ENCODE measurements at places on chromosomes 1 and 21.

- DNase-seq: no peak
Observed at GRCh38 chr1:903721-904271, 19.9 kb upstream of the SAMD11 start.

DNA sequence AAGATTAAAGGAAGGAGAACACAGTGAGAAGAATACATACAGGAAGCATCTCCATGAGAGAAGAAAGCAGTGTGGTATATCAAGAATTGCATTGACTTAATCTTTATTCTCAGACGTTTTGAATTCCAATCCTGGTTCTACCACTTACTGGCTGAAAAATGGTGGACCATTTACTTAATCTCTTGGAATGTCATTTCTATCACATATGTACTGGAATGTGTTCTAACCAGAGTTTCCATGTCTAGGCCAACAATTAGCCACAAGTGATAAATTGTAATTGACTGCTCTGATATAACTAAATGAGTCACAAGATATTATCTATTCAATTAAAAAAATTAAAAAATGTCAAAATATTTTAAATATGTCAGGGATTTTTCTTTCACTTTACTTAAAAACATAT, 626.1 kb downstream of the PTPRC start:
- no peak for DNase-seq

GRCh38 chr1:240503558-240503957, 108.4 kb downstream of the GREM2 start:
- no peak for DNase-seq

- no peak for DNase-seq
Observed at GRCh38 chr1:25735956-25736529, 64.0 kb upstream of the SELENON start.

DNA sequence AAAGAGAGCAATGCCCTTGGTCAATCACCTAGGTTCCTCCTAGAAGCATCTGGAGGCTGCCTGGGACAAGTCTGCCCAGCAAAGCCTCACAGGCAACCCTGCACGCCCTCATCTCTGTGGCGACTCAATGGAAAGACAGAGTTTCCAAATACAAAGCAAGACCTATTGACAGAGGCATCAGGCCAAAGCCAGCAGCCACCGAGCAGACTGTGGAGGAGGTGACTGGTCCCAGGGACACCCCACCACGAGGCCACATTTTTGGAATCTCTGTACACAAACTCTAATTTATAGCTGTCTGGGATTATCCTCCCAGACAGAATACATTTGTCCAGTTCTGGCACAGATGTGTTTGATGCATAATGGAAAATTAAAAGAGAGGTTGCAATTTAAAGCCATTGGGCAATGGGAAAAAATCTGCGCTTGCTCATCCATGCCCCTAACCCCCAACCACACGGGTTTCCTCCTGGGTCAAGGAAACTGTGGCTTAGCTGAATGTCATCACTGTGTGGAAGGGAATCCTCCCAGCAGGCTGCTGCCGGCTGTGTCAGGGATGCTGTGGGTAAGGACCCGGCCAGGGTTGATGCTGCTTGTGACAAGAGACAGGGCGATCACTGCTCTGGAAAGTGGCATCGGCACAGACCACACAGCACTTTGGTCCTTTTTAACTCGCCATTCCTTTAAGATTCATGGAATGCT, 14.3 kb downstream of the TSPAN2 start:
- no peak for DNase-seq

All from smooth muscle cell of the brain vasculature (primary cell).